GM23338 (cell line): ENCODE measurements at places on chromosomes 5 and 9. TPM values are rescaled to one million over a fixed set of nuclear protein-coding genes. Genes with fewer than 3 reads are reported as not detected.

DNA sequence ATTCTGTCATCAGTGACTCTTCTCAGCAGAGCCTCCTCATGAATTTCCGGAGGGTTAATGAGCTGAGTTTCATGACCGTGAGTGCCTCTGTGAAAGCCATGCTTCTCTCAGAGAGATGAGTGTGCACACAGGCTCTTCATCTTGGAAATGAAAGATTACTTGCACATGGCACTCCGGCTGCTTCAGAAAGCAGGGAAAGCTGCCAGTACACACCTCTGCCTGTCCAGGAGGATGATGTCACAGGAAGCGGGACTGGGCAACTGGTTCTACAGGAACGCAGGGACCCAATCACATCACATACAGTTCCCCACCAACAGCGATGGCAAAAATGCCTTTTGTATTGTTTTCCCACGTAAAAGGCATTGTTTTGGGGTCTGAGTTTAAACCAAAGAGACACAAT, 286.0 kb upstream of the DAP start:
- DNase-seq = no peak

Gene CDX1
- total RNA-seq = not detected in 2 replicates

Gene CSNK1A1
- total RNA-seq = 233 and 235 TPM in 2 replicates

- no peak for DNase-seq
These were observed 44.6 kb downstream of the CPEB4 start for GRCh38 chr5:173932695-173933139.

DNA sequence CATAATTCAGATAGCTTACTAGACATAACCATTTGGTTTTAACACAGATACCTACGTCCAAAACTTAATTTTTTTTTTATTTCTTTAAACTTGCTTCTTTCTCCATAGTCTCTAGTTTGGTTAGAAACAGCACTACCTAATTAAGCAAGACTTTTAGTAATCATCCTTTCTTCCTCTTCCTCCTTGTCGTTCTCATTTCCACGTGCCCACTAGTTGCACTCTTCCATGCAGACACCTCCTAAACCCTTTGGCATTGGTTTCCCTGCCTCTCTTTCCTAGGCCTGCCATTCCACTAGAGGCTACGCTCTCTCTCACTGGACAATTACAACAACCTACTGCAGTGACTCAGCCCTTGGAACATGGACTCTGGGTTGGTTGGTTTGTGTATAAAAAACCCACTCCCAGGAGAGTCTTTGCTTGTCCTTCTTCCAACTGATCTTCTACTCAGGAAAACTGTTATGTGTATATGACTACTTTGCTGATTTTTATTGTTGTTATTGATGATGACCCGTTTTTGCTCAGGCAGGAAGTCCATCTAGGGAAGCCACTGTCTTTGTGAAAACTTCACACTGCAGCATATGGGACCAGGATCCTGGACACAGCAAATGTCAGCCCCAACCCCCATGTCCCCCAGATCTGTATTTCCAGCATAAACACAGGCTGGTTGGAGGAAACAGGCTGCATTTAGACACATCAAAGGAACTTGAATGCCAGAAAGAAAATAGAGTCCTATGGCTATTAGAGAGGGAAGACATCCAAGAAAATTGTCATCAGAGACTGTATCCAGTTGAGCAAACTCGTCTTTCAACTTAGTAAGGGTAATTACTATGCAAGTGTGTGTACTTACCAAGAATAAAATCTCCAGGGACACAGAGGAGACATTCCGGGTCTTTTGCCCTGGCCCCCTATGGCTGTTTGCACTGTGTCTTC, 503.2 kb downstream of the GADD45G start:
- DNase-seq = no peak

Gene PRR16
- total RNA-seq = 0.62 and 1.0 TPM in 2 replicates

GRCh38 chr9:131752231-131752884, 12.5 kb upstream of the RAPGEF1 start:
- no peak for DNase-seq

Gene NR2F1-AS1
- total RNA-seq = 0.59 and 3.0 TPM in 2 replicates

DNA sequence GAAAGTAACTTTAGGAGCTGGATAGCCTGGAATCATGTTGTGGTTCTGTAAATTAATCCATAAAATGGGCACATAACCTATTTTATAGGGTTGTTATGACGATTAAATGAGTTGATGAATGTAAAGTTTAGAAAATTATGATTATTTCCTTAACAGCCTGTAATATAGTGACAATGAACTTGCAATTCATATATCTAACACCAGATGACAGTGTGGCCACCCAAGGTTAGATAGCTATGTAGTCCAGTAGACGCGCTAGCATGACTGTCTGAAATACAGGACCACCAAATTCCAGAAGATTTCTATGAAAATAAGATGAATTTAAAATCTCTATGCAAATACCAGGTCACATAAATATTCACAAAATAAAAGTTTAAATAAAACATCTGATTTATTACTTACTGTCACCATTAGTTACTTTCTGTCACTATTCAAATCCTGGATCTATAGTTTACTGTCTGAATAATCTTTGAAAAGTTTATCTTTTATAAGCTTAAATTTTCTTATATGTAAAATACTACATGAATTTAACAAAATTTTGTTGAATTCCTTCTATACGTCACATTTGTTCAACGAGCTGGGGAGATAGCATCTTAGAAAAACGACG, 26.1 kb upstream of the MACIR start:
- peak; percentile 56 for DNase-seq

- DNase-seq = no peak
These were observed 82.6 kb downstream of the SYK start for GRCh38 chr9:90884178-90884577.

Gene SLC1A1
- 8.2 and 8.8 TPM in 2 replicates for total RNA-seq

GRCh38 chr9:36456480-36457065, 56.5 kb upstream of the RNF38 start:
- no peak for DNase-seq

Gene IFNA5
- total RNA-seq = not detected in 2 replicates

GRCh38 chr5:149001162-149001561, 61.7 kb downstream of the SH3TC2 start:
- DNase-seq = no peak

Gene HEMGN
- not detected in 2 replicates for total RNA-seq

Gene FOXD4
- 0.31 TPM in 1 of 2 replicates, not detected in the other for total RNA-seq

GRCh38 chr5:61409568-61409967, 77.5 kb downstream of the ZSWIM6 start:
- no peak for DNase-seq

Gene PCBD2
- 8.3 and 8.7 TPM in 2 replicates for total RNA-seq

Gene IL3
- total RNA-seq = not detected in 2 replicates

Gene IGFBPL1
- 75.6 and 78.5 TPM in 2 replicates for total RNA-seq

- DNase-seq = no peak
These were observed 62.4 kb downstream of the PJA2 start for GRCh38 chr5:109347252-109347888.

- no peak for DNase-seq
These were observed 32.2 kb downstream of the TGFBI start for GRCh38 chr5:136060963-136061362.

DNA sequence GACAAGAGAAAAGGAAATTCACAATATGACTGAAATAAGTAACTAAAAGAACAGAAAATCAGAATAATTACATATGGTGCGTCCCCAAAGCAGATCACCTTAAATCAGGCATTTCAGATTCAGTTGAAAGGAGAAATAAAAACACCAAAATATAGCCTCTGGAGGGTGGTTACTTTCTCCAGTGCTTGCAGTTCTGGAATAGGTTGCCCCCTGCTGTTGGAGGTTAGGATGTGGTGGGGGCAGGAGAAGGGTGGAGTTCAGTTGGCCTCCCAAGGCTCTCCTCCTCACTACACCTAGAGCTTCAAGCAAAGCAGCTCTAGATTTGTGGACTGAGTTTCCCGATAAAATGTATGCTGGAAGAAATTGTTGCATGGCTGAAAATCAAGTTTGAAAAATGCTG, 338.2 kb upstream of the TLE4 start:
- DNase-seq = peak; percentile 82

- DNase-seq = no peak
These were observed 79.6 kb downstream of the RAI14 start for GRCh38 chr5:34735491-34736426.

GRCh38 chr5:93887678-93888077, 146.3 kb upstream of the POU5F2 start:
- DNase-seq = no peak

Gene ORM1
- total RNA-seq = not detected in 2 replicates

Gene CCL21
- not detected in 2 replicates for total RNA-seq

DNA sequence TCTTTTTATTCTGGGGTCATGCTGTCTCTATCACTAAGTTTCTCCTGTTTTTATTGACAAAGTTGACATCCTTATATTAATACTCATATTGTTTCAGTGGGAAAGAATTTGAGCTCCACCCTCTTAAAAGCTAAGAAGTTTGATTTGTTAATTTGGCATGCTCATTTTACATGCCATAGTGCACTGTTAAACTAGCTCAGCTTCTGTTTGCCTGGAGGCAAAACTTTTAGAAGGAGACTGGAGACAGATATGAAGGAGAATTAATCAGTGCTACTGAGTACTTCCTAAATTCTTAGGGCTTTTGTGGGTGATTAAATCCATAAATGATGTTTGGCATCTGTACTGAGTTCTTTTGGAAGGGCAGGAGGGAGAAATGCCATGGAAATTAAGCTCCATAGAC, 138.9 kb downstream of the NTRK2 start:
- DNase-seq = no peak

GRCh38 chr9:105073147-105073546, 145.2 kb upstream of the ABCA1 start:
- no peak for DNase-seq

DNA sequence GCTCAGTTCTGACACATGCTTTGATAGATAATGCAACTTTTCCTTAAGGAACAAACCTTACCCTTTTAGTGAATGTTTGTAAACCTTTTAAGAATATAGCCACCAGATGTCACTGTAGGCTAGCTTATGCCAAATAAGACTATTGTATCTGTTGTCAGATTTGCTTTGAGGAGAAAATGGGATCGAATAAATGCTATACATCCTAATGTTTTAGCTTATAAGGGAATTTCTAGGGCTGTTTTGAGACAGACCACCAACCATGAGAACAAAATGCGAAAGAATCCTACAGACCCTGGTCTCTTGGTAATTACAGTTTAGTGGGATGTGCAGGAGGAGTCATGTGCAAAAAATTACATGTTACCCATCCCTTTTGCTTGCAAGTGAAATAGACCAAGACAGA, 127.6 kb upstream of the NMUR2 start:
- peak; percentile 82 for DNase-seq
